ENCODE measurements at places on chromosomes 4 and X.

GRCh38 chrX:33195698-33196097 lies 15.7 kb downstream of the DMD start:
- DNase-seq, result no peak

- no peak for DNase-seq
These were observed 108.9 kb downstream of the USP46 start for GRCh38 chr4:52550186-52550585.

GRCh38 chr4:2290974-2291704 lies 29.2 kb upstream of the MXD4 start:
- peak; percentile 47 for DNase-seq

GRCh38 chr4:95102162-95102790 lies 344.5 kb downstream of the BMPR1B start:
- DNase-seq, result no peak

- DNase-seq, result no peak
These were observed 31.5 kb downstream of the NALF2 start for GRCh38 chrX:69535661-69536060.
